ENCODE measurements at places on chromosomes 3 and 15.

GRCh38 chr3:124412644-124413043 lies 317.6 kb upstream of the UMPS start:
- DNase-seq, result no peak

GRCh38 chr15:51770902-51771301 lies 19.5 kb downstream of the TMOD2 start:
- no peak for DNase-seq

DNA sequence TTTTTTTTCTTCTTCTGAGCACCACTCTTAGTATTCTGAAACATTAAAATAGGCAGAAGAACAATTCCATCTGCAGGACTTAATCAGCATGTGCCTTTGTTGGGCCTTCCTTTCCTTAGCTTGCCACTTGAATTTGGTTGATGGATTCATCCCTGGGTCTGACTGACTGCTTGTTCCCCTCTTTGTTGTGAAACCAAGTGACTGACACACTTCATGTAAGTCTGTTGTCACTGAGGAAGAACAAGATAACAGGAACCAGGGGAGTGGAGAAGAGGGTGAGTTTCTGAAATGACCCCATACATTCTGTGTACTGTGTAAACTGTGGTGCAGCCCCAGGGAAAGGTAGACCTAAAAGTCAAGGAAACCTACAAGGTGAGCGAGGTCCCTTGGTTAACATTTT lies 188.7 kb upstream of the TBC1D5 start:
- no peak for DNase-seq

DNA sequence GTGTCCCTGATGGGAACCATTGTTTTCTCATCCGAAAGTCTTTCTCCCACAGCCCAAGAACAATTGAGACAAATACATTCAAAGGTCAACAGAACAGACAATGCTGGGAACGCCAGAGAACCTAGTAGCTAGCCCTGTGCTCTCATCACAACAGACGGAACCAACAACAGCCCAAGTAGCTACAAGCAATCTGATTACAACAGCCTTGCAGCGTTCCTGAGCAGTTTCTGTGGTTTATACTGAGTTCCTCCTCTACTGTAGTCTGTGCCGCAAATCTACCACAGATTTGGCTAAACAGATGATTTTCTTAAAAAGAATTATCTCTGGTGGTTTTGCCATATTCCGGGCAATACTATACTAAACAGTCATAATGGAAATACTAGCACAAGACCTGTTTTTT lies 435.6 kb downstream of the MECOM start:
- DNase-seq, result no peak

DNA sequence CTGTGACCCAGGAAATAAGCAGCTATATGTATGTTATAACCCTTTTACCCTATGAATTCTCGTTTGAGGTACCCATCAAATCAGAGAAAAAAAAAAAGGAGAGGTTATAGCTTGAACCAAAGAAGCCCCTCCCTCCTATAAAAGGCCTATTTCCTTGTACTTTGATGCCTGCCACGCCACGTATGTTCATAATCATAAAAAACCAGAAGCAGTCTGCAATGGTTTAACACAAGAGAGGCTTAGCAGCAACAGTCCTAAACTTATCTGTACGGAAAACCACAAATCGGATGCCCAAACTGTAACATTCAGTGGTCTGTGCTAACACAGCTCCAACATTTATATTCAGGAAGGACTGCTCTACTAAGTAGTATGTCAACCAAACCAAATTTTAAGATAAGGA lies 21.2 kb downstream of the CCR8 start:
- DNase-seq, result no peak

Data from stimulated activated CD8-positive, alpha-beta memory T cell treated with anti-CD3 and anti-CD28 coated beads, Interleukin-4, amount 100 ng/mL, for 24 hours (primary cell).